ENCODE measurements at places on chromosomes 2 and 18.
A peak's percentile ranks its signal among the peaks of the same experiment; 100 is the strongest.

DNA sequence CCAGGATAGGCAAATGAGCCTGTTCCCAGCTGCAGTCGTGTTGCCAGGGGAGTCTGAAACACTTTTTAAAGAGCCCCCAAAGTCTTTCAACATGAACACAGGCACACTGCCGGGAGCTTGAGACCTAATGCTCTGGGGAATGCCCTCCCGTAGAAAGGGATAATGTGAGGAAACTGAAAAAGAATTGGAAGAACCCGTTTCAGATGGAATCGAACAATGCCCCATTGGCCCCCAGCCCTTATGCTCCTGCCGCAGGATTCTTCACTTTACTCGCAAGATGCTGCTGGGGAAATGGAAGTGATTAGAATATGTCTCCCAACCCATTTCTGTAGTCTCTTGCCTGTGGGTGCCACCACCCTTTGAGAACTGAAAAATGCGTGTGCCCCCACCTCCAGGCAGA lies 136.3 kb upstream of the GATA6 start:
- no peak for DNase-seq

- no peak for DNase-seq
Observed at GRCh38 chr2:39139511-39140237, 18.8 kb upstream of the SOS1 start.

DNA sequence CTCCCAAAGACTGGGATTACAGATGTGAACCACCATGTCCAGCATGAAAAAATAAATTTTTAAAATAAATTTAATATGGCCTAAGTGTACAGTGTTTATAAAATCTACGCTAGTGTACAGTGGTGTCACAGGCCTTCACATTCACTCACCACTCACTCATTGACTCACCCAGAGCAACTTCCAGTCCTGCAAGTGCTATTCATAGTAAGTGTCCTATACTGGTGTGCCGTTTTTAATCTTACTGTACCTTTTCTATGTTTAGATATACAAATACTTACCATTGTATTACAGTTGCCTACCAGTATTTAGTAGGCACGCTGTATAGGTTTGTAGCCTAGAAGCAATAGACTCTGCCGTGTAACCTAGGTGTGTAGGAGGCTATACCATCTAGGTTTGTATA lies 291.6 kb upstream of the STON1 start:
- DNase-seq = no peak

DNA sequence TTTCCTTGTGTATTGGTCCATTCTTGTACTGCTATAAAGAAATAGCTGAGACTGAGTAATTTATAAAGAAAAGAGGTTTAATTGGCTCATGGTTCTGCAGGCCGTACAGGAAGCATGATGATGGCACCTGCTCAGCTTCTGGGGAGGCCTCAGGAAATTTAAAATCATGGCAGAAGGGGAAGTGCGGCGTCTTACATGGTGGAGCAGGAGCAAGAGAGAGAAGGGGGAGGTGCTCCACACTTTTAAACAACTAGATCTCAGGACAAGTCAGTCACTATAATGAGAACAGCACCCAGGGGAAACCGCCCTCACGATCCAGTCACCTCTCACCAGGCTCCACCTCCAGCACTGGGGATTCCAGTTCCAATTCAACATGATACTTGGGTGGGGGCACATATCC lies 54.3 kb downstream of the MSH2 start:
- no peak for DNase-seq

GRCh38 chr2:226832061-226832460 lies 3.8 kb upstream of the RHBDD1 start:
- no peak for DNase-seq

DNA sequence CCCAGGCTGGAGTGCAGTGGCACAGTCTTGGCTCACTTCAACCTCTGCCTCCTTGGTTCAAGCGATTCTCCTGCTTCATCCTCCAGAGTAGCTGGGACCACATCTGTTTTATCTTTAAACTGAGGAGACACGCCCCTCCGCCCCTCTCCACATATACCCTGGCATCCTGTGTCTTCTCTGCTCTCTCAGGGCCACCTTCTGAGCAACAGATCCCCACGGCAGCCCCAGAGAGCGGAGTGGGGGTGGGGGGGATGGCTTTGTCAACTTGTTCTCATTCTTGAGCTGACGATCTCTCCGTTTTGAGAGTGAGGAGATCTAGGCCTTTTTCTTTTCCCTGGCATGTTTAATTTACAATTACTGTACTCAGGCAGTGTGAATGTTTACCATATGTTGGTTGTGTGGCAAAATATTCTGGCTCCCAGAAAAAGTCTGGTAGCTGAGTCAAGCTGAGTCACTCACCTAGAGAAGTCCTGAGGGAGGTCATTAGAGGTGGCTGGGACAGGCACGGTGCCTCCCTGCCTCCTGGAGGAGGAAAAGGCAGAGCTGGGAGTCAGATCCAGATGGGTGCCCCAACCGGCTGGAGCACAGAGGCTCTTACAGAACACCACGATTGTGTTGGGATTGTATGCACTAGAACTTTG lies 19.5 kb upstream of the ID2 start:
- no peak for DNase-seq

DNA sequence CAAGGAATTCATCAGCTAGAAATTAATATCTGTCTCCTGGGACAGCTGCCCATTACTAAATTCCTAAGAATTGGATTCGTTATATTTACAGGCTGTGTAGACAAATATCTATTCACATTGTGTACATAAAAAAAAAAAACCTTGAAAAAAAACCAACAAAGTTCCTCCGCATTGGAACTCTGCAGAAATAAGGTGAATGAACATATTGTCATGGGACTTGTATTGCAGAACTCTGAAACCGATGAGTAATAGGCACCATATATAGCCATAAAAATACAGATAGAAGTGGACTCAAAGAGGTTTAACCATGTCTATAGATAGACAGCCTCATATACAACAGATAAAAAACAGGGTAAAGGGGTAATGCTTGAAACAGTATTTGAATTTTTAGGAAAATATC lies 909.9 kb upstream of the CHAC2 start:
- DNase-seq = no peak

GRCh38 chr18:33755931-33756560 lies 178.0 kb downstream of the ASXL3 start:
- no peak for DNase-seq

DNA sequence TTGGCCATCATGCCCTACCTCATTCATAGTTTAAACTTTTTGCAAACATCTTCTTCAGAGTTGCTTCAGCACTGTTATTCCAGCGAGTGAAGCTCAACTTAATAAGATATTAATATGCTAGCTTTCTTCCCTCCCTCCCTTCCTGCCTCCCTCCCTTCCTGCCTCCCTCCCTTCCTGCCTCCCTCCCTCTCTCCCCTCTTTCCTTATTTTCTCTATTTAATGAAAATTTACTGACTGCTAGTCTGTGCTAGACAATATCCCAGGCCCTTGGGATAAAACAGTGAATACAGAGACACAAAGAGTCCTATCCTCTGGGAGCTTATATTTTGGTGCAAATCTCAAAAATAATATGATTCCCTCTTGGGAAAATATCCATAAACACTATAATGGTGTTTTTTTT lies 42.9 kb downstream of the DOCK10 start:
- DNase-seq = no peak

- no peak for DNase-seq
Observed at GRCh38 chr2:185796758-185797157, 58.2 kb downstream of the FSIP2 start.

DNA sequence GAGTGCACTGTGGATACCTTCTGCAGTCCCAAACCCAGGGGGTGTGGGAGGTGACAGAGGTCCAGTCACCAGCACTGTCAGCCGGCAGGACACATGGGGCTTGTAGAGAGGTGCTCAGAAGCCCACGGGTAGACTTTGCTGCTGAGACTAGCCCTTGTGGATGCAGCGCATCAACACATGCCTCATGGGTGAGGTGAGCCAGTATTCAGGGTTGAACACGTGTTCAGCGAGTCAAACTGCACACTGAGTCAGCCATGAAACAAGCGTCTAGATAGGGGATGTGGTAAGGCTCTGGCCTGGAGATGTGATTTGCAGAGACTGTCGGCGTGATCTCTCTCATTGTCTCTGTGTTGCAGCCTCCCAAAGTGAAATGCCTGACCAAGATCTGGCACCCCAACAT lies 35.8 kb upstream of the SCLY start:
- DNase-seq = no peak

DNA sequence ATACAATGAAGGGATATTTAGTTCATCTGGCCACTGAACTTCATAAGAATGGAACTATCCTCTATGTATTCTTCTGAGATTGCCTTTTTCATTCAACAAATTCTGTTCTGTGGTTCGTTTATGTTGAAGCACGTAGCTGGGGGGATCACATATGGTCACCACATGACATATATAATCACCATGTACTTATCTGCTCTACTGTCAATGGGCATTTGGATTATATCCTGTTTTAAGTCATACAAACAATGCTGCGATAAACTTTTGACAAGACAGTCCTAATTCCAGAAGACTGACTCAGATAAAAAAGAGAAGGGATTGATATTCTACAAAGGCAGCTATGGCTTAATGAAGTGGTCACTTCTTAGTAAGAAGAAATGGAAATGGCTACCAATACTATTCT lies 116.0 kb upstream of the CCDC195 start:
- no peak for DNase-seq

GRCh38 chr2:240797500-240797895 lies 22.5 kb downstream of the KIF1A start:
- DNase-seq = no peak

GRCh38 chr2:11505652-11506610 lies 27.9 kb upstream of the GREB1 start:
- no peak for DNase-seq

GRCh38 chr18:70522183-70522680 lies 233.4 kb downstream of the SOCS6 start:
- DNase-seq = no peak

- no peak for DNase-seq
Observed at GRCh38 chr18:79327199-79327721, 68.5 kb upstream of the NFATC1 start.

- no peak for DNase-seq
Observed at GRCh38 chr2:67526283-67526682, 129.2 kb downstream of the ETAA1 start.

DNA sequence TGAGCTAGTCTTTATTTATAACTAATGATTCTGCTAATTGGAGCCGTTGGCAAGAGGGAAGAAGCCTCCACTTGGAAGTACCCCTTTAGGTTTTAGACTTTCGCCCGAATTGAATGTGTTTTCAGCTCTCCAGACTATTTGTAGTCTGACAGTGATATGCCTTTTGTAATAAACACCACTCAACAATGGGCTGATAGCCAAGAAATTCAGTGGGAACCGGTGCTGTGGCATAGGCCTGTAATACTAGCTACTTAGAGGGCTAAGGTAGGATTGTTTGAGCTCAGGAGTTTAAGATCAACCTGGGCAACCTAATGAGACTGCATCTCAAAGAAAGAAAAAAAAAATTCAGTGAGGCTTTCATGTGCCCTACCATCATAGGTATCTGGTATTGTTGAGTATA lies 13.6 kb upstream of the ZSCAN30 start:
- no peak for DNase-seq

GRCh38 chr2:206259376-206260187 lies 14.9 kb upstream of the ZDBF2 start:
- no peak for DNase-seq

- DNase-seq = no peak
Observed at GRCh38 chr18:3931542-3932112, 481.7 kb downstream of the TGIF1 start.

GRCh38 chr2:61943251-61943650 lies 37.8 kb downstream of the COMMD1 start:
- DNase-seq = no peak

- DNase-seq = no peak
Observed at GRCh38 chr2:89784960-89785359, 1093.5 kb downstream of the RPIA start.

- DNase-seq = no peak
Observed at GRCh38 chr18:45839414-45840395, 14.2 kb downstream of the SIGLEC15 start.

DNA sequence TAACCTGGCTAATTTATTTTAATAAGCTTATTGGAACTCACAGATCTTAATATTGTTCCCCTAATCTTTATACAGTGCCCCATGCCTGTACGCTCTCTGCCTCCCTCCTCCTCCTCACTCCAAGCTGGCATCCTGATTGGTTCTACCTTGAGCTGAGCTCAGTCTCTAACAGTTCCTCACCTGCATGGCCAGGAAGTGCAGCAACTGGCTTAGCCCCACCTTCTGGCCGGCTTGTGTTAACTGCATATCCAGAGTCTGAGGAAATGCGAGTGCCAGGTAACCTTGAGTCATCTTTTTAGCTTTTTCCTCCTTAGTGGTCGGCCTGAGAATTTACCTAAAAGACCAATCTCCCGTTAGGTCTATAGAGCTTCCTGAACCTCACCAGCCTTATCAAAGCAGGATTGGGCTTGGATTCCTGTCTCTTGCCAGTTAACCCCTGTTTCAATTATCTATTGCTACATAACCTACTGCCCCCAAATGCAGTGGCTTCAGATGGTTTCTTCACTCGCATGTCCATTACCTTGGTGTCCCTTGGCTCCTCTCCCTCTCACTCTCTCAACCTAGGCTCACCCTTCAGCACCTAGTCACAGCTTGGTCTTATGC lies 89.5 kb upstream of the STK39 start:
- DNase-seq = peak; percentile 22

DNA sequence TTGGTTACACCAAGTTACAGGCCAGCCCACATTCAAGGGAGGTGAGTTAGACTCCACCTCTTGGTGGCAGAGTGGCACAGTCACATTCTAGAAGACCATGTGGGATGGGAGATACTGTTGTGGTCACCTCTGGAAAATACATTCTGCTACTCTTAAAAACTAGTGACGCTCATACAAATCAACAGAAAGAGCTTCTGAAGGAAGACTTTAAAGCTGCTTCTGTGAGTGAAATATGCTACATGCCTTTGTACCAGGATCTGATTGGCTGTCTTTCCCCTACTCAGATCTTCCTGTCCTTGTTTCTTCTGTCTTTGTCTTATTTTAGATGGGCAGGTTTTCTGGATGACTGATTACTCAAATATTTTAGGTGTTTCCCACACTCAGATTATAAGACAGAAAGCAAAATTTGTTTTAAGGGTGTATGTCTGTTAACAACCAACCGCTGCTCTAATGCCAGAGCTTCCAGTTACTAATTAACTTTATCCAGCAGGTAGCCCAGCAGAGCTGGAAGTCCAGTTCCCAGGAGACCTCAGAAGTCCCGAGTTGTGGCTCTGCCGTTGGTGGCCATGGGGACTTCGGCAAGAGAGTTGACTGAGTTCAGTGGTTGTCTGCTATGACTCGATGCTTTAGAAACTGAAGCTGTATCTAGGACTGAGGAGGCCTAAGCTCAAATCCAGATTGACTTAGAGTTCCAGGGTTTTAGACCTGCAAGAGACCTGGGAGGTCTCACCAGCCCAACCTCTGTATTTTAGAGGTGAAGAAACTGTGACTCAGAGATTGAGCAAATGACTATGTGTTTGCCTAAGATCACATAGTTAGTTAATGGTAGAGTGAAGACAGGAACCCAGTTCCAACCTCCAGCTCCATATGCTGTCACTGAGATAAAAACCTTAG lies 7.4 kb downstream of the IL1R2 start:
- DNase-seq = no peak

DNA sequence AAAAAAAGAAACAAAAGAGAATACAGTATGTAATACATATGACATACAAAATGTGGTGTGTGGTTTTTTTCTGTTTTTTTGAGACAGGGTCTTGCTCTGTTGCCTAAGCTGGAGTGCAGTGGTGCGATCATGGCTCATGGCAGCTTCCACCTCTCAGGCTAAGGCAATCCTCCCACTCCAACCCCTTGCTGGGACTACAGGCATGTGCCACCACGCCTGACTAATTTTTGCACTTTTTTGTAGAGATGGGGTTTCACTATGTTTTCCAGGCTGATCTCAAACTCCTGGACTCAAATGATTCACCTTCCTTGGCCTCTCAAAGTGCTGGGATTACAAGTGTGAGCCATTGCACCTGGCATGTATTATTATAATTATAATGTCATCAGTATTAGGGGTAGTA lies 38.9 kb downstream of the DHX57 start:
- no peak for DNase-seq

- DNase-seq = no peak
Observed at GRCh38 chr2:176122683-176123410, at the start of gene HOXD9. TSS of gene HOXD9 (plus strand) at chr2:176122719. CDS start at chr2:176122769, 50 bp downstream.

Data from activated CD4-positive, CD25-positive, alpha-beta regulatory T cell treated with anti-CD3 and anti-CD28 coated beads, Interleukin-2, amount 50 U/mL, for 16 hours (primary cell).